ENCODE measurements at places on chromosomes 1 and 21.

DNA sequence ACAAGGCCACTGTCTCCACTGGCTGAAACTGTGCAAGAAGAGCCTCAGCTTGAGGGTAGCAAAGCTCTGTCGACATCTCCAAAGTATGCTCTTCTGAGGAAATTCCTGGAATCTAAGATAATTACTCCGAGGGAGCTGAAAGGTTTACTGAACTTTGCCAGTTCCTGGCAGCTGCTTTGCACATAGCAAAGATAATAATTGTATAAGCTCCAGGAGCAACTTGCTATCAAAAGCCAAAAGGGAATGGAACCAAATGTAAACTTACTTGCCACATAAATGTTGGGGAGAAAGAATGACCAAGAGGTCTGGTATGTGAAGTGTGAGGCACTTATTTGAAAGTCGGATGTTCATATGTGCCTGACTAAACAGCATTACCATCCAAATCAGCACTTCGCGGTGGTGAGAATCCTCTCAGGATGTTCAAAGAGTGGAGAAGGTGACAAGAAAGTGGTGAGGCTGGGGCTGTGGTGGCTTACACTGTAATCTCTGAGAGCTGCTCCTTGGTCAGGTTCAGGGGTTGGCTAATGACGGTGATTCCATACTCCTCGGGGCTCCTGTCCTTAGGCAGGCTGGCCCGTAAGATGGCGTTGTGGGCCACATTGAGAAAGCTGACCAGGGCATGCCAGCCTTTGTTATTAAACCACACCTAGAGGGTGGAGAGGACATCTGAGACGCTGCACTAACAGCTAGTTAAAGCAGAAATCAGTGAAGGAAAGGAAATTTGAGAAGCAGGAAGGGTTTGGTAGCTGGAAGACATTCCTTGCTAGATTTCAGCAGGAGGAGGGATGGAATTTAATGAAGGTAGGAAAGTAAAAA lies 100.0 kb downstream of the ABCA4 start:
- no peak for DNase-seq

DNA sequence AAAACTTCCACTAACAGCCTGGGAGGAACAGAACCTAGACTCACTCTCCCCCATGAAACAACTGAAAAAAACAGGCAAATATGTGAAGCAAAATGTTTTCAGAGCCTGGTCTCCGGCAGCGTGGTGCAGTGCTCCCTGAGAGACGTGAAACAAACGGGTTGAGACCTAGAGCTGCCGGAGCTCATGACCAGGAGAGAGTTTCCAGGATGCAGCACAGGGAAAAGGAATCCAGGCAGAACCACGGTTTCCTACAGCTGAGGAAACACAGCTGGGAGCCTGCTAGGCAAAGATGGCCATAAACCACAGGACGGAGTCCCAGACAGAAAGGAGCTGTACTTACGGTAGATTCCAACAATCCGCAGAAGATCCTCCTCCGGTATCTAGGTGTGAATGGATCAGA lies 20.2 kb upstream of the SLC19A1 start:
- no peak for DNase-seq

GRCh38 chr1:2384941-2385481 lies 6.3 kb downstream of the MORN1 start:
- DNase-seq = no peak

DNA sequence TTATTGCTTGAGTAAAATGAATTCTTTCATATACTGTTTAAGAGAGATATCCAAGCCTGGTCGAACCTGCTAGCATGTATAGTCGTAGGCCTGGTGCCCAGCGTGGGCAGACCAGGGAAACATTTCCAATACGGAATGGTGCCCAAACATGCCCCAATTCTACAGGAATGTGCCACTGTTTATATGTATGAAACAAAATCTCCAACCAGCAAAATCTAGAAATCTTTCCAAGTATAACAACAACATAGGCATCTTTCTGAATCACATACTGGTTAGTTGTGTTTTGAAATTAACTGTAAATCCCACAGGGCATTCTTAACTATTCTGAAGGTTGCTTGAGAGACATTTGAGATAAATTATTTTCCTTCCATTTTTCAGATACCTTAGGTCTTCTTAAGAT lies 17.0 kb upstream of the ABCD3 start:
- DNase-seq = no peak

DNA sequence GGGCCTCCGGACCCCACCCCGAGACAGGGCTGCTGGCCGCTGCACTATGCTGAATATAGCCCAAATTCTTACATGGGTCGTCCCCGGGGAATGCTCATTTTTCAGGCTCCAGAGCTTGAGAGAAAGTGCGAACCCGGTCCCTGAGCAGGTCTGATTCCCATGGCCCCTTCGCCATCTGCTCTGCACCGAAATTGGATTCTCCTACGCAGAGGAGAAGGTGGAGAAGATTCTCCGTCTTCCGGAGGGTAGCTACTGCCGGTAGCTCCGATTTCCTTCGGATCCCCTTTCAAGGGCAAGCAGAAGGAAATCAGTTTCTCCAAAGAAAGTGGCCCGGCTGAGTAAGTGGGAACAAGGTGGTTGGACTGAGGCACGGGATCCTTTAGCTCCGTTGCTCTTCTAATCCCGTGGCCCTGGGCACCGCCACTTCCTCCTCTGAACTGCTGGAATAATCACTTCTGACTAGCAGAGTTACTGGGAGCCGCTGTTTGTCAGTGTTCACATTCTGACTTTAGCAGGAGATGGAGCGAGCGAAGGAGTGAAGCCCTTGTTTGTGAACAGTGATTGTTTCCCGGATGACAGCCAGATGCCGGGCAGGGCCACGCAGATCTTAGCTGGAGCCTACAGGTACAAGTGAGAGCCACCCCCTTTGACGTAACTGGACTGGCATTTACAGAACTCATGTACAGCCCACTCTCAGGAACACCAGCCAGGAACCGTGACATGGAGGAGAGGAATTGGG lies 1.1 kb upstream of the ZNF496 start:
- DNase-seq = no peak

DNA sequence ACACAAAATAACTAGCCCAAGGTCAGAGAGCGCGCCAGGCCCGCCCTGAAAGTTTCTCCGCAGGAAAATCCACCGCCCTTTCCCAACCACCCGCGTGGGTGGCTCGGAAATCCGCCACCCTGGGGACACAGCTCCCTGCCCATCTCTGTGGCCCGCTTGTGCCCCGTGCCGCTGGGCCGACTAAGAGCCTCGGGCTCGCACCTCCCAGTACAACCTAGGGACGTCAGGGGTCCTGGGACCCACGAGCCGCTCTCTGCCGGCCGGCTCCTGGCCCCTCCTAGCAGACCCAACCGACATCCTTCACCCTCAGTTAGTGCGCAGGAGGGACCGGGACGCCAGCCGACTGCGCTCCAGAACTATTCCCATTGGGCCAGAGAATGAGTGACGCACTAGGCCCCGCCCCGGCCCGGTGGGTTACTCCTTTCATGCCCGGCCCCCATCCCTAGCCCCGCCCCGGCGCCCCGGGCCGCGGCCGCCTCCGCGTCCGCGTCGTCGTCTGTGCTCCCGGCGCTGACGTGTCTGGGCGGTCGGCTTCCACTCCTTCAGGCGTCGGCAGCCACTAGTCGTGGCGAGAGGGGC lies 396 bp upstream of the UAP1 start:
- DNase-seq = peak; percentile 96

- DNase-seq = peak; percentile 12
Observed at GRCh38 chr1:65148548-65149350, 746 bp downstream of the AK4 start.

DNA sequence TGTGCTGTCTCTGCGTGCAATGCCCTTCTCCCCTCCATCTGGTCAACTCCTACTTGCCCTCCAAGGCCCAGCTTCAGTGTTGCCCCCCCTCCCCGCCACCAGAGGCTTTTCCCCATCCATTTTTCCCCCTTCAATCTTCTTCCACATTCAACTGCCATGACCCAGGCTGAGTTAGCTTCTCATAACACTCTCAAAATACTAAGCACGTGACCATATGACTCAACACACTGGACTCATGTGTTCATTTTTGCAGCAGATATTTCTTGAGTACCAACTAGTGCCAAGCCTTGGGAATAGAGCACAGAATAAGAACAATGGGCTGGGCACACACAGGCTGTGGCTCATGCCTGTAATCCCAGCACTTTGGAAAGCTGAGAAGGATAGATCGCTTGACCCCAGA lies 132.1 kb downstream of the IGSF21 start:
- DNase-seq = no peak

GRCh38 chr1:78651241-78651640 lies 1.6 kb downstream of the IFI44 start:
- DNase-seq = peak; percentile 8

- no peak for DNase-seq
Observed at GRCh38 chr1:15992582-15993500, 11.2 kb upstream of the SRARP start.

GRCh38 chr1:228302086-228302485 lies 94.2 kb downstream of the OBSCN start:
- no peak for DNase-seq

- peak; percentile 31 for DNase-seq
Observed at GRCh38 chr1:12617511-12617900, 504 bp downstream of the DHRS3 start.

GRCh38 chr1:154334079-154335024 lies 9.0 kb downstream of the ATP8B2 start:
- peak; percentile 51 for DNase-seq

DNA sequence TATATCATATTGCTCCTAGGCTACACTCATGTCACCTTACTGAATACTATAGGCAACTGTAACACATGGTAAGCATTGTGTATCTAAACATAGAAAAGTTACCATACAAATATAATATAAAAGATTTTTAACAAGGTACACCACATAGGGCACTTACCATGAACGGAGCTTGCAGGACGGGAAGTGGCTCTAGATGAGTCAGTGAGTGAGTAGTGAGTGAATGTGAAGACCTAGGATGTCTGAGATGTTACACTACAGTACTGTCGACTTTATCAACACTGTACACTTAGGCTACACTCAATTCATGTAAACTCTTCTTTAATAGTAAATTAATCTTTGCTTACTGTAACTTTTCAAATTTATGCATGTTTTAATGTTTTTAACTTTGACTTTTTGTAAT lies 81.0 kb upstream of the PLD5 start:
- DNase-seq = no peak

DNA sequence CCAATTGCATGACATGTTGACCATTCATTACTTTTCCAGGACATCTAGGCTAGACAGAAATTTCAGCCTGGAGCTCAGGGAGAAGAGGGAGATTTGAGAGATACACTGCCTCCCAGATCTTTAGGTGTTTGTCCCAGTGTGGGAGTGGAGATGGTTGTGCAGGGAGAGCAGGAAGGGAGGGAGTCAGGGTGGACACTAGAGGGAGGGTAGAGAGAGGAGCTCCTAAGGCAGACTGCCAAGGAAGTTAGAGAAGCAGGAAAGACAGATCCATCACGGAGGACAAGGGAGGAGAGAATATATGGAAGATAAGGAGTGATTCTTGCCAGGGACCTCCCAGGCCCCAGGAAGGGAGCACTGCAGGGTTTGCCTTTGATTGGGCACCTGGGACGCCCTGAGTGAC lies 8.7 kb downstream of the CDCA8 start:
- no peak for DNase-seq

DNA sequence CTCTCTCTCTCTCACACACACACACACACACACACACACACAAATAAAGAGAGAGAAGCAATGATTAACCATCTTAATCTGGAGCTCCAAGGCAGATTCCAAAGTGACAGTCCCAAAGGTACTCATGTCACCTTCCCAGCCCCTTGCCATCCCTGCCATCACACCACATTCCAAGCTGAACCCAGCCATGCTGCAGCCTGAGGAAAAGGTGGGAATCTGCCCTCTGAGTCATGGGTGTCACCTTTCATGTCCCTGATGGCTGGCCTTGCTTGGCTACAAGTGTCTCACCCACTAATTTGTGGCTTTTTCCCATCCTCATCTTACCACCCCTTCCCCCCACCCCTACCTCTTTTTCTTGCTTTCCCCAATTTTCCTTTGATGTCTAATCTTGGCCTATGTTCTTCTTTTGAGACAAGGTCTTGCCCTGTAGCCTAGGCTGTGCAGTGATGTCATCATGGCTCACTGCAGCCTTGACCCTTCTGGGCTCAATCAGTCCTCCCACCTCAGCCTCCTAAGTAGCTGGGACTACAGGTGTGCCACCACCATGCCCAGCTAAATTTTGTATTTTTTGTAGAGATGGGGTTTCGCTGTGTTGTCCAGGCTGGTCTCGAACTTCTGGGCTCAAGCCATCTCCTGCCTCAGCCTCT lies 3.2 kb downstream of the ANXA9 start:
- DNase-seq = no peak

DNA sequence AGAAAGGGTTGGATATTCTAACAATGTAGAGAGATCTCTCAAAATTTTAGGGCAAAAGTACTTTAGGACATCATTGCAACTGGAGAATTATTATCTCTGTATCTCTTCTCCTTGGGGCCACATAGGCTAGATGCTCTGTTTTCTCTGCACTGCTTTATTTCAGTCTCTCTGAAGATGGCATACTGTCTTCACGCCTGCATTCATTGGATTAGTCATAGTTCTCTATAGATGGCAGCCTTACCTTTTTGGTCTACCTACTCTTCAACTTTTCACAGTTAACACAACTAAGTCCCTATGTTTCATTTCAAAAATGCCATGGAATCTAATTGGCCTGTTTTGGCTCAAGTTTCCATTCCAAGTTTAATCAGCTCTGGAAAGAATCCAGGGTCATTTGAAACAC lies 1623.3 kb upstream of the B3GALT2 start:
- DNase-seq = no peak

GRCh38 chr21:46027851-46028493 lies 46.4 kb downstream of the COL6A1 start:
- no peak for DNase-seq

- DNase-seq = no peak
Observed at GRCh38 chr1:183675883-183676585, 22.9 kb upstream of the APOBEC4 start.

DNA sequence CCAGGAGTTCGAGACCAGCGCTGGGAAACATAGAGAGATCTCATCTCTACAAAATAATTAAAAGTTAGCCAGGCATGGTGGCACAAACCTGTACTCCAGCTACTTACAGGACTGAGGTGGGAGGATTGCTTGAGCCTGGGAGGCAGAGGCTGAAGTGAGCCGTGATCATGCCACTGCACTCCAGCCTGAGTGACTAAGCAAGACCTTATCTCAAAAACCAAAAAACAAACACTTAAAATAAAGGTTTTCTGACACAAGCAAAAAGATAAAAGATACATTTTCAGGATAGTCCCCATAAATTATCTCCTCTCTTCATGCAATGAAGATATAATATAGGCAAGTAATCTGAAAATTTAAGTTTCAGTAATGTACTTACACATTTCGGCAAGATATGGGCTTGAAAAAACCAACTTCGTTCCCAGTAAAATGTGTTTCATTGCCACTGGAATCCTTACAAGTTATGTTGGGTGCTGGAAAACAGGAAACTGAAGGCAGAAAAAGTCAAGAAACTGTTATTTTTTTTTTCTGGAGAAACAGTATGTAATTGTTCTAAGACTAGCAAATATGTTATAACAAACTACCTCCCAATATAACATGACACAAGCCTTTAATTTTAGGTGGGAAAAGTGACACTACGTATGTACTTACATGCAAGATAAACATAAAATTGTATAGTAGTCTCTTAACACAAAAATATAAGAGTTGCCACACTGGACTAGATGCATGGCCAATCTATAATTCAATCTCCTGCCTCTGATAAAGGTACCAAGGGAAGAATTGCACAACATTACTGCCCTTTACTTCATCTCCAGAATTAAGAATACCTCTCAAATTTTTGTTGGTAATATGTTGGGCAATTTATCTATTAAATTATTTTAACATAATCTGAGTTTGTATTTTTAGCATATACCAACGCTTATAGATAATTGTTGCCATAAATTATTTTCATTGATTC lies 15.7 kb downstream of the TM2D1 start:
- DNase-seq = no peak

- DNase-seq = no peak
Observed at GRCh38 chr1:234874291-234875288, 254.0 kb downstream of the TOMM20 start.

GRCh38 chr1:198491596-198491995 lies 48.9 kb downstream of the ATP6V1G3 start:
- DNase-seq = no peak
